ENCODE measurements at places on chromosomes 4 and X.

GRCh38 chrX:96182366-96182765 lies 502.3 kb upstream of the DIAPH2 start:
- peak; percentile 2 for DNase-seq

DNA sequence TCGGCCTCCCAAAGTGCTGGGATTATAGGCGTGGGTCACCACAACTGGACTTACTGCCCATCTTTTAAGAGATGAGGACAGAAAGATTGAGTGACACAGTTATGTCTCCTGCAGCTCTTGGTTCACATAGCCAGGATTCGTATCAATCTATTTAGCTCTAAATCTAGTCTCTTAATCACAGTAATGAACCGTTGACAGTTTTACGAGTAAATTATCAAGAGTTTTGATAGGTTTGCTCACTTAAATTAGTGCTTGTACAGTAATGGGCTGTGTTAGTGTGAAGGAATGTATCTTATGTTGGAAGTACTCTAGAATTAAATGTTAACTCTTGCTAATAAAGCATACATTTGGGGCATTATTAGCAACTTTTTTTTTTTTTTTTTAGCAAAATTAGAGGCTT lies 105.7 kb downstream of the PTTG2 start:
- DNase-seq, result no peak

DNA sequence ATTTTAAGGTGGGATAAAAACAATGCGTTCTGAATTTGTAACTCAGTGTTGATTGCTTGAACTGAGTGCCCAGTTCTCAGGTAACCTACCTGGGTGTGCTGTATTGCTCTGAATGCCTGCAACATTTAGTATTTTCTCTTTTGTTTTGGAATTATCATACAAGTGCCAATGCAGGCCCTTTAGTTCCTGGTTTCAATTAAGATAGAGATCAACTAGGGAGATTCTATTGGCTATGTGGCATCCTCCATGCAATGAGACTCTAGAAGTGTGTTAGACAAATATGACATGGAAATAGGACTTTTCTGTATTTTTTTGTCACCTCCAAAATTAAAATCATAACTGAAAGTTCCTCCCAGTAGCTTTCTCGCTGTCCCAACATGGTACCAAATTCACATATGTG lies 438.7 kb upstream of the IGFBP7 start:
- no peak for DNase-seq

DNA sequence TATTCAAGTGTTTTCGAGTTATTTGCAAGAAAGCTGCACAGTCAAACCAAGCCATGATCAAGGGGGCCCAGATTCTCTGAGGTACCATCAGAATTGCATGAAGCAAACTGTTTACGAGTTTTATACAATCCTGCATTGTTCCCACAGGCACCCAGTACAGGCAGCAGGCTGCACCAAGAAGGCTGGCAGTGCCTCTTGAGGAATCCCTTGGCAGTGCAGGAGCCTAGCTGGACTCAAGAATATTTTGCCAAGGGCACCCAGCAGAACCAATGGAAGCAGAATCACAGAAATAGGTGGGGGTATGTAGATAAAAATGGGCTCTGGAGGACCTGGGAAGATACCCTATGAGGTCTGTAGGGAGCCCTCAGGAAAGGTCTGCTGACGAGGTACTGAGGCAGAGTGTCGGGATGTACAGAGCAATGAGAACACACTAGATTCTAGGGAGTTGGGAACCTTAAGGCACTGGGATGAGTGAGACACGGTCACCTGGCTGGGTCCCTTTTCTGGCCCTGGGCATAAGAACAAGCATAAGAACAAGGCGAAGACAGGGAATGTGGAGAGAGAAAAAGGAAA lies 2.5 kb upstream of the PLP1 start:
- no peak for DNase-seq

DNA sequence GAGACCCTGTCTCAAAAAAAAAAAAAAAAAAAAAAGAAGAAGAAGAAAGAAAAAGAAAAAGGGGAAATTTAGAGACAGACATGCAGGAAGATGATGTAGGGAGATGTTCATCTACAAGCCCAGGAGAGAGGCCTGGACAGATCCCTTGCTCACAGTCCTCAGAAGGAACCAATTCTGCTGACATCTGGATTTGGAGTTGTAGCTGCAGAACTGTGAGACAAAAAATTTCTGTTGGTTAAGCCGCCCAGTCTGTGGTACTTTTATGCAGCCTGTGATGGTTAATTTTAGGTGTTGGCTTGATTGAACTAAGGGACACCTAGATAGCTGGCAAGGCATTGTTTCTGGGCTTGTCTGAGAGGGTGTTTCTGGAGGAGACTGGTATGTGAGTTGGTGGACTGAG lies 10.1 kb upstream of the STIM2 start:
- DNase-seq, result no peak

DNA sequence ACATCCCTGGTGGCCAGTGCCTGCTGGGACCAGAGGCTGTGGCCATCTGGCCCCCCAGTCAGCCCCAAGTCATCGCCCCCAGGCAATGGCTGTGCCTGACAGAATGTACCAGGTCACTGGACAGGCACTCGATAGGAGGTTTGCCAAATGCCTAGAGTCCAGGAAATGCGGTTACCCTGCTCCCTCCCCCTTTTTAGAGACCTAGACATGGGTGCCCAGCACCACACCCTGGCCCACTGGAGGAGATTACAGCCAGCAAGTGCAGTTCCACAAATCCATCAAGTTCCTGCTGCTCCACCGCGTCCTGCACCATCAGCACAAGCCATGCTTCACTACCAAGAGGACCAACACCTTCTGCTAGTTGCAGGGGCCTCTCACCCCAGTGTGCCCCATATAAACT lies 16.2 kb upstream of the ZFX start:
- DNase-seq, result no peak

DNA sequence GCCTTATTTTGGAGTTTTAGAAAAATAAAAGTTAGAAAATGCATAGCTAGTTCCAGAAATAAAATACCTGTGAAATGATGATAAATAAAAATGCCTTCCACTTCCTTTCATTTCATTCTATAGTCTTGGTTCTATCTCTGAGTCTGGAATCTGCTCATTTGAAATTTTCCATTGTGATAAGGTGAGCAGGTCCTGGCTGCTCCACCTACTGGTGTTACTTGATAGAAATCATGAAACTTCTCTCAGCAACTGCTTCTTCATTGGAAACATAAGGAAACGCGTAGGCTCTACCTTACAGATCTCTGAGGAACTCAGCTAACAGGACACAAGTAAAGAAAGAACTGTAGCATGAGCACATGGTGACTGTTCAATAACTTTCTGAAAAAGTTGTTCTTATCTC lies 141.8 kb downstream of the DCHS2 start:
- peak; percentile 22 for DNase-seq

DNA sequence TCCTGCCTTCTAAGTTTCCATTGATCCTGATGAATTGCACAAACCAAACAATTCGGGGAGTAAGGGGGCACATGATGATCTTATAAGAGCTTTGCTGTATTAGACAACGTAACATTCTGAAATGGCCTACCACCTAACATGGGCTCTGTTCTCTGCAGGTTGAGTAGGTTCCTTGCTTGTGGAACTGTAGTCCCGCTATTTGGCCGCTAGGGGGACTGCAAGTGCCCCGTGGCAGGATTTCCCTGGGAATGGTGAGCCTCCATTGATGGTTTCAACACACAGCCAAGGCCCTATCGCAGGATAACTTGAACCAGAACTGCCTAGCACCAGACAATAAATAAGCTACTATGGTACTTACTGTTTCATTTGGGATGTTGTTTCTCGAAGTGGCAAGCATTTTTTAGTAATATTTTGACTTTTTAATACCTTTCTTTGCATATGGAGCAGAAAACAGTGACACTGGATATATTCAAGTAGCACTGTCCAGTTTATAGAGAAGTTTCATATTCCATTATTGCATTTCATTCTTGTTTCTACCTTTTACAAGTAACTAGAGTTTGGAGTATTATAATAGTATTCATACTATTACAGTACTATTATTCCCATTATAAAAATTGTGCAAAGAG lies 11.9 kb downstream of the AR start:
- DNase-seq, result peak; percentile 17

- DNase-seq, result no peak
Observed at GRCh38 chr4:26787461-26788340, 72.9 kb upstream of the STIM2 start.

DNA sequence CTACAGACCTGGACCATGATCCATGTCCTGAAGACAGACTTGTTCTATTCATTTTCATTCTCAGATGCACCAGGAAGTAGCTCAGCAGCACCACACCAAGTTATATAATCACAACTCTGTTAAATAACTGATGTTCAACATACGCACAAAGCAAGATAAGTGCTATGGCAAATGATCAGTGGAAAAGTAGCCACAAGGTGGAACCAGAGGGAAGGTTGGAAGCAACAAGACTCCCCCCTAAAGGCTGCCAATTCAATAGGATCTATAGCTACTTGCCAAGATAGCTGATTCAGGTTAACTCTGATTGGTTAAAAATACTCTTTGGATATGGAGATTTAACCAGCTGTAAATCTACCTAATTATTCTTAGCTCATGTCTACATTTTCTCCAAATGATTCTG lies 23.7 kb upstream of the FAM47B start:
- peak; percentile 2 for DNase-seq

- no peak for DNase-seq
Observed at GRCh38 chr4:26310264-26310663, 10.6 kb upstream of the RBPJ start.

DNA sequence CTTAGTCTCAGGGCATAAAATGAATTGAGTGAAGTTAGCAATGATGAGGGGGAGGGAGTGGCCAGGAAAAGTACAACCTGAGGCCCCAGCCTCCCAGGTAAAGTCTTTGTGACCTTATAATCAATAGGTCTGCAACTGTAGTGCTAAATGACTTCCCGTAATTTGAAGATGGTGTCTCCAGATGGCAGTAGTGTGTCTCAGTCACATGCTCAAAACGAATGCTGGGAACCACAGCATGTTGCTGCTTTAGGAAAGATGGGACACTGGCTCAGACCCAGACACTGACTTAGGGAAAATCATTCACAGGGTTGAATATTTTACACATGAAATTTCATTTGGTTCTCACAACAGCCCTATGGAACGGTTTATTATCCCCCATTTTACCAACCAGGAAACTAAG lies 10.3 kb downstream of the SRPX2 start:
- DNase-seq, result no peak

GRCh38 chrX:30748342-30748960 lies 95.2 kb downstream of the GK start:
- peak; percentile 19 for DNase-seq

DNA sequence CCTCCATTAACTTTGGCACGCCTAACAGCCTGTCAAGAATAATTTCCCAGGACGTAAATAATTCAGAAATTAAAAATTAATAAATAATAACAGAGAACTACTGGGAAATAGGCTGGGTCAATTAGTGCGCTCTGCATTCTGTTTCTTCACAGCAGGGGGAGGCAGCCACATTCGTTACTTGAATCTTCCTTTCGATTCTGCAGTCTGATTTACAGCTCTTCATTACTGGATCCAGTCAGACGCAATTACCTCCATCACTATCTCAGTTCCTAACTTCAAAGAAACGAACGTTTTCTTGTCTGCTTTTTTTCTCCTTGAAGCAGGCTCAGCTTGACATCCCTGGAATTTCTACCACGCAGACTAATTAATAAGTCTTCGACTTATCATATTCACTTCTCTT lies 9.0 kb upstream of the RPL34 start:
- DNase-seq, result no peak

GRCh38 chrX:49269767-49270248 lies at the start of gene PPP1R3F:
Gene PPP1R3F (plus strand): TSS chrX:49269793. CDS start chrX:49269870, 77 bp downstream.
- no peak for DNase-seq

DNA sequence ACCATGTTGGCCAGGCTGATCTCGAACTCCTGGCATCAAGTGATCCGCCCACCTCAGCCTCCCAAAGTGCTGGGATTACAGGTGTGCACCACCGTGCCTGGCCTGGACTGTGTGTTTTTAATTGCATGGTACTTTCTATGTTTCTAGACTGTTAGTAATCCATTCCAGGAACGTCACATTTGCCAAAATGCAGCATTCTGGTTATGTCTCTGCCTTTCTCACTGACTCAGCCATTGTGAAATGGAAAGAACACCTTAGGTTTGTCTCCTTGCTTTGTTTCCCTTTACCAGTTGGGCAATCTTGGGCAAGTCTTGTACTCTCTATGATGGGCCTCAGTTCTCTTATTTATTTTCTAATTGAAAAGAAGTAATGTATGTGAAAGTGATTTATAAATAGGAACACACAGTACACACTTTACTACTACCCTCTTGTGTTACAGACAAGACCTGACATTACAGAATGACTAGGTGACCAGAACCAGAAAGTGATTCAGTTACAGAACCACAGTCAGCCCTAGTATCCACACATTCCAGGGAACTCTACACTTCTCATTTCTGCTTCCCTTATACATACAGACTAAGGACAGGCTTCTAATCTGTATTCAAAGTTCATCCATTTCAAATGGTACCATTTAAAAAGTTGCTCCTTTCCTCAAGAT lies 187.1 kb downstream of the MGST2 start:
- DNase-seq, result no peak

DNA sequence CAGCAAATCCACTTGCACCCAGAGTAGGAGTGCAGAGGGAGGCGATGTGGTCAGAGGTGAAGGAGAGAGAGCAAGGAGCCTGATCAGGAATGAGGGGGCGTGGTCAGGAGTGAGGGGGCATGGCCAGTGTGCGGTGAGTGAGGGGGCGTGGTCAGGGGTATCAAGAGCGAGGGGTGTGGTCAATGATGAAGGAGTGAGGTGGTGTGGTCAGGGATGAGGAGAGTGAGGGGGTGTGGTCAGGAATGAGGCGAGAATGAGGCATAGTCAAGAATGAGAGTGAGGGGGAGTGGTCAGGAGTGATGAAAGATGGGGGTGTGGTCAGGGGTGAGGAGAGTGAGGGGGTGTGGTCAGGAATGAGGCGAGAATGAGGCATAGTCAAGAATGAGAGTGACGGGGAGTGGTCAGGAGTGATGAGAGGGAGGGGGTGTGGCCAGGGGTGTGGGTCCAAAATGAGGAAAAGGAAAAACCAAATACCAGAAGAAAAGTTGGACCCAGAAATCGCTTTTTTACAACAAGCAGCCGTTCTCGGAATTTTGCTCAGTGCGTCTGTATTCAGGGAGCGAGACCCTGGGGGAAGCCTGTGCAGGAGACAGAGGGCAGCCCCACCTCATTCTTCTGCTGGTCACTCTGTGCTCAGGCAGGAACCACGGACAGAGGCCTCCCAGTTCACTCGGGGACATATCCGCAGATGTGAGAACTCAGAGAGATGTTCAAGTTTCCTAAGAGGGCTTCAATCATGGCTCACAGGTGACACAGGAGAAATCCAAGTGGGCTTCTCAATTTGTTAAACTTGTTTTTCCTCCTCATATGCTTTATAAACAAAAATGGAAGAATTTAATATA lies 47.5 kb downstream of the MAGEA1 start:
- DNase-seq, result no peak

- DNase-seq, result no peak
Observed at GRCh38 chrX:112341598-112341997, 259.0 kb upstream of the TRPC5 start.

- no peak for DNase-seq
Observed at GRCh38 chr4:20890761-20891160, 190.5 kb downstream of the PACRGL start.

DNA sequence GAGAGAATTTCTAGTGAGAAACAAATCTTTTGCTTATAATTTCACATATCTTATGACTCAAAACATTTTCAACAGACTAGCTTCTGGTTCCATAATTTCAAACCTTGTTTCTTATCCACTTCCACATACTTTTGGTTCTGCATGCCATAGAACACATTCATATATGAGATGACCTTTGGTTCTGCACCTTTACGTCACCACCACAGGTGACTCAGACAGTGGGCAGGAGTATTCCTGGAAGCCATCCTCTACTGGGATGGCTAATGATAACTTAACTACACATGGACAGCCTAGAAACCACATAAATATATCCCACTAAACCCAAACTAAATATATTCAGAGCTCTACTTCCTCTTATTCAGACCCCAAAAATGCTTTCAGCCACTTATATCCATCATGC lies 133.3 kb downstream of the DCK start:
- no peak for DNase-seq

Data from HuH-7 (cell line).